ENCODE measurements at places on chromosomes 4 and X.

DNA sequence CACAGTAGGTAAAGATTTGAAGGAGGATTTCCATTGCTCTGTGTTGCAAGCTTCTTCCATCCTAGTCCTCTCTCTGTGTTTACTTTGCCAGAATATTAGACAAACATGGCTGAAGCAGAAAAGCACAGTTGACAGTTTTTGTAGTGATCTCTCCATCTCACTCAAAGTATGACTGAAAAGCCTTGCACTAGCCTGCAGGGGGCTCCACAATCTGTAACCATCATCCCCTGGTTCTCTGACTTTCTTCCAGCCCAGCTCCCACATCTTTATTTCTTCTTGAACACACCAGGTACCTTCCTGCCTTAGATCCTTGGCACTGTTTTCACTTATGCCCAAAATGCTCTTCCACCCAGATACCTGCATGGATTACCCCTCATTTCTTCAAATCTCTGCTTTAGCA is 34.1 kb upstream of the HHIP start:
- DNase-seq, result no peak

GRCh38 chr4:6472387-6473263 is at the start of gene PPP2R2C:
Gene PPP2R2C, minus strand, starts transcription at chr4:6472614. Its CDS starts 385 bp downstream, at chr4:6472229.
- DNase-seq, result no peak

GRCh38 chr4:8181844-8182243 is 17.2 kb upstream of the SH3TC1 start:
- no peak for DNase-seq

DNA sequence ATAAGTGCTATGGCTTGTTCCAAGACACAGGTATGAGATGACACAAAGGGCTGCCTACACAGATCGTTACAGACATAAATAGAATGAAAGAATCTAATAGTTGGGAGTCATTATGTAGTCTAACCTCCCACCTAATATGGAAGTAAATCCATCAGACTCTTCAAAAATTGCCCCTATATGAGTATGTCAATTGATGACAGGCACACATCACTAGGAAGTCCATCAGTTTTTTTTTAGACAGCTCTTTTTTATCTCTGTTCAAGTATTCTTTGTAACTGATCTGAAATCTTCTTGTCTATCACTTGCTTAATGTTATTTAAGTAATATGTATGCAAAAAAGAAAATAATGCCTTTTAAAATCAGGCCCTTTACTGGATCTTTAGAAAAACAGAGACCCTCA is 191.6 kb downstream of the UBE2NL start:
- DNase-seq, result no peak

DNA sequence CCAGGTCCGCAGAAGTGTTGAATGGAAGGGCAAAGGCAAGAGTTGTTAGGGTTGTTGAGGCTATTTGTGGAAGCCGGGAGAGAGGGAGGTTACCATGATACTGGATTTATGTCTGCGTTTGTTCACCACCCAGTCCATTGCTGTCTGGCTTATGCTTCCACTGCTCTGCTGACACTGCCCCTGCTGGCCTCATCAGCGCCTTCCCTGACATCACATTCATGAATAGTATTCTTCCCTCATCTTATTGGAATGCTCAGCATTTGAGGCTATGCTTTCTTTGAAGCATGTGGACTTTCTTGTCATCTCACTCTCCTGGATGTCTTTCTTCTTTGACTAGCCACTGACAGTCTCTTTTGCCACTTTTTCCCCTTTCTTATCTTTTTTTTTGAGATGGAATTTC is 10.3 kb downstream of the GNL3L start:
- no peak for DNase-seq

DNA sequence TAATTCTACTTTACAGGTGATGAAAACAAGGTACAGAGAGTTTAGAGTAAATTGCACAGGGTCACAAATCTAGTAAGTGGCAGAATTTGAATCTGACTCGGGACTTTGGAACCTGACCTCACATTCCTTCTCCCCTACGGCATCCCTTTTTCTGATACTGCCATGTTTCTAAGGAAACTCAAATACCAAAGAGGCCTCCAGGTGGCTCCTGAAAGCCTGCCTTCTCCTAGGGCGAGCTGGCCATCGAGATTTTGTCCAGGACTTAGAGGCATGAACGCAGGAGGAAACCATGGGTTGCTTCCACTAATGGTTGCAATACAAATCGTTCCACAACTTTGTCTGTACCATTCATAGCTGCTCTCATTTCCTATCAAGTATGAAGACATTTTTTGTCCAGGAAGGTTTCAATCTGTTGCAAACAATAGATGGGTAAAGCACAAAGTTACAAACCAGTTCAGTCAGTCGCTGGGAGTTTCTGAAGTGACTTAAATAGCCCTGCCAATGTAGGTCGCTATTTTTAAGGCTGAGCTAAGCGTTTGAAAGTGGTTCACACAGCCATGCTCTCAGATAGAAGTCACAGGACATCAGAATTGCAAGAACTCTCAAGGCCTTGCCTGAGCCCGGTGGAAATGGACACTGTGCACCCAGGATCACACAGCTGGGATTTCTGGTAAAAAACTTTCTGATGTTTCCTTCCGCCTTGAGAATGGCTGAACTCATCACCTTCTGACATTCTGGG is 296.6 kb upstream of the PRPS2 start:
- DNase-seq, result no peak

GRCh38 chr4:42123071-42123644 is 29.3 kb downstream of the BEND4 start:
- no peak for DNase-seq

GRCh38 chrX:97907791-97908190 is 1024.1 kb downstream of the RPA4 start:
- no peak for DNase-seq

DNA sequence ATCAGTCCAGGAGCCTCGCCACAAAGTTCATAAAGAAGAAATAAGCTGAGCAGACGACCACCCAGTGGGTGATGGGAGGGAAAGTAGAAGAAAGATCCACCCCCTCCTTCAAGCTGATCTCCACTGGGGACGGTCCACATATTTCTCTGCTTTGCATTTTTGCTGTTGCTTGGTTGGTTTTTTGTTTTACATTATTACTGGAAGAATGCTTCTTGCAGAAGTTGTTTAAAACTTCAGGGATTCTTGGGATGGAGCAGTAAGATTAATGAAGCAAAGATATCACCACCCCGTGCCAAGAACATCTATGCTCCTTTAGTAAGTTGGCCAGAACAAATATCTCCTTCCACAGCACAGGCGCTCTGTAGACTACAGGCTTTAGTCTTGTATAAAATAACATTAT is 30.1 kb downstream of the LGI2 start:
- DNase-seq, result no peak

- no peak for DNase-seq
Observed at GRCh38 chr4:6444582-6444981, 27.8 kb downstream of the PPP2R2C start.

GRCh38 chr4:171746418-171746817 is 66.8 kb upstream of the GALNTL6 start:
- no peak for DNase-seq

GRCh38 chrX:69152417-69152841 is 12.8 kb downstream of the PJA1 start:
- peak; percentile 48 for DNase-seq

GRCh38 chr4:5780831-5781480 is 70.0 kb downstream of the EVC start:
- DNase-seq, result no peak

- DNase-seq, result no peak
Observed at GRCh38 chr4:156692016-156692415, 279.6 kb downstream of the PDGFC start.

DNA sequence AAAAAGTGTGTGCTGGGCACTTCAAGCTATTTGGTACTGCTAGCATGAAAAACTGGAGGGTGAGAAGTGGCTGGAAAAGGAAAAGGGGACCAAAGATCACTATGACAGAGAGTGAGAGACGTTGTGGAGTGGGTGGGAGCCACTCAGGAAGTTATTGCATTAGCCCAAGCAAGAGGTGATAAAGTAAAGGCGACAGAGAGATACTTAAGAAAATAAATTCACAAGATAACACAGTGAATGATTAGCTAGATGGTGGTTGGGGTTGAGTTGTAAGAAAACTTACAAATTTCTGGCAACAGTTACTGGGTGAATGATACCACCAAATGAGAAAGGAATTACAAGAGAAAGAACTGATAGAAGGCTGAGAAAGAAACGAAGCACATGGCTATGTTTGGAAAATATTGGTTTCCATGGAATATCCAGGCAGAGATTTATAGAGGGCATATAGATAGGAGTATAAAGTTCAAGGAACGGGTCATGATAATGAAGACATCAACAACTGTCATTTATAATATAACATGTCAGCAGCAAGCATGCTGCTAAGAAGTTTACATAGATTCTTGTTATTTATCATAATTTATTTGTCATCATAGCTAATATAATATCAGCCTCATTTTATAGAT is 60.7 kb downstream of the CASK start:
- DNase-seq, result no peak

DNA sequence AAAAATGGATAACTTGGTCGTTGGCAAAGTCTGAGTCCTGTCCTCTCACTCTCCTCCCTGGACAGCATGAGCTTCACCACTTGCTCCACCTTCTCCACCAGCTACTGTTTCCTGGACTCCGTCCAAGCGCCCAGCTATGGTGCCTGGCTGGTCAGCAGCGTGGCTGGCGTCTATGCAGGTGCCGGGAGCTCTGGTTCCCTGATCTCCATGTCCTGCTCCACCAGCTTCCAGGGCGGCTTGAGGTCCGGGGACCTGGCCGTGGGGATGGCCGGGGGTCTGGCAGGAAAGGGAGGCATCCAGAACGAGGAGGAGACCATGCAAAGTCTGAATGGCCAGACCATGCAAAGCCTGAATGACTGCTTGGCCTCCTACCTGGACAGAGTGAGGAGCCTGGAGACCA is 100.8 kb downstream of the NCAPG start:
- no peak for DNase-seq

DNA sequence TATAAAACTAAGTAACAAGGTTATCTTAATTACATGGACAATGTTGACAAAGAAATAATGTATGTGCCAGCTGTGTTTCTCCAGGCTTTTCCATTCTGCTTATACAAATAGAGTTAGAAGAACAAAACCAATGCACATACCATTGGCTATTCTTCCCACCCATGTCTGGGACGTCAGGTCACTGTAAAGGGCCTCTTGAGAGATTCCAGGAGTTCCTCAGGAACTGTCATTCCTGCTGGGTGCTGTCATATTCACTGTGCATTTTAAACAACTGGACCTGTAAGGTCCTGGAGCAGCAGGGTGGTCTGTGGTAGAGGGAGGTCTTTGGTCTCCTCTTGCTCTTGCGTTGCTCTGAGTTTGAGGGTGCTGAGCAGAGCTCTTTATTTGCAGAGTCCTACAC is 74.6 kb upstream of the AP1S2 start:
- DNase-seq, result no peak

GRCh38 chrX:72201836-72202536 is 20.4 kb downstream of the PIN4 start:
- DNase-seq, result no peak

DNA sequence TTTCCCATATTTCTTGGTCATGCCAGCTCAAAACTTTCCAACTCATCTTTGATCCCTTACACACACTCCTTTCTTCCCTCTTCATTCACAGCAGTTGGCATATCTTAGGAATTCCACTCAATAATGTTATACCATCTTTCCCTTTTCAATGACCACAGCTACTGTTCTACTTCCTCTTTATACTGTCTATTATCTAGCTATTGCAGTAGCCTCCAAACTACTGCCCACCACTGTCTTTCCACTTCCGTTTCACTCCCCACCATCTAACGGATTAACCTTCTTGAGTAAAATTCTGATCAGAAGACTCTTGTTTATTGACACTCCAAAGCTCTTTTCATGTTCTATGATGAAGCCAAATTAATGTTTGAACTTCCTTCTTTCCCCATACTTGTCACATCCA is 55.8 kb downstream of the ADAMTS3 start:
- DNase-seq, result no peak

DNA sequence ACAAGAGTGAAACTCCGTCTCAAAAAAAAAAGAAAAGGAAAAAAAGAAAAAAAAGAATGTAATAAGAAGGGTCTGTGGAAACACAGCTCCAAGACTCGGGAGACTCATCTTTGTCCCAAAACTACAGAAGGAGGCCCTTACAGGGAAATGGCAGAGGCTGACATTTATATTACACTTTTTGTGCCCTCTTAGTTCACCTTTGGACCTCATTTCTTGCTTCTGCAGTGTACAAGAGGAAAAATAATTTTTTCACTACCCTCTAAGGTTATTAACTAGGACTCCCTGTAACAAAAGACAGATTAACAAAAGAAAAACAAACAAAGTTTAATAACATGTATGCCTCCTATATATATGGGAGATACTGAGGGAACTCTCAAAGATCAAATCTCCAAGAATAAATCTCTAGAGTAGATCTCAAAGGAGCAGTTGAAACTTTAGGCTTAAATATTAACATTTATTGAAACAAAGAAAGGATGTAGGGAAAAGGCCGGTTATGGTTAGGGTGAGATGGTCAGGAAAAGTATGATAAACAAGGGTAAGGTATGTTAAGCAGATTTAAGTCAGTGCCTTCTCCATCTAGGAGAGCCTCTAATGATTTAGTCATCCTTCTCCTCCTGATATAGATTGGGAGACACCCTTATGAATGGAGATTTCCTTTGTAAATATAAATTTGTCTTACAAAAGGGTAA is 121.3 kb upstream of the JADE1 start:
- no peak for DNase-seq

DNA sequence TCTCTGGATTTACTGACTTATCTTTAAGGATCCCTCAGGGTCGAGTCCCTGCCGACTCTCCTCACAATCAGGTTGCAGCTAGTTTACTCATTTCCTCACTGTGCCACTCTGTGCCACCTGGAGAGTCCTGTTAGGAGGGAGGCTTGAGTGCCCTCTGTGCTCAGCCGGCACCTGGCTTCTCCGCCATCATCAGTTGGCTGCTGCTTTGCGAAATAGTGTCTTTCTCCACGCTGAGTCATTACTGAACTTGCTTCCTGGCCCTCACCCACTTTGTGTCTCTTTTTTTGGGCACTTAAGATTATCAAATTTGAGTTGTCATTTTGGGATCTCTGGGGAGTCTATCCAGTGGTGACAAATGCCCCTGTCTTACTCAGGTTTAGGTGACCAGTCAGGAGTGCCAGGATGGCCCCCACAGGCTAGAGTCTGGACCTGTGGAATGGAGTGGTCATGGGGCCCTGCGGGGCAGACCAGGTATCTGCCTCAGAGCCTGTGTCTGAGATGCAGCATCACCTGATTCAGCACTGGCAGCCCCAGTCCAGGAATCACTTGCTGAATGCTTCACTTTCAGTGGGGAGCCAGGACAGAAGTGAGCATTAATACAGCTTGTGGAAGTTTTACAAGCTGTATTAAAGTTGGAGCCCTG is 37.7 kb downstream of the JADE1 start:
- DNase-seq, result no peak

- DNase-seq, result no peak
Observed at GRCh38 chrX:39442332-39442731, 641.1 kb downstream of the MID1IP1 start.

GRCh38 chr4:182346675-182347375 is 103.6 kb downstream of the TENM3 start:
- DNase-seq, result no peak

Data from tibial artery (tissue), 4 donors.